ENCODE measurements at places on chromosomes 16 and 17. TPM values are rescaled to one million over a fixed set of nuclear protein-coding genes. Genes with fewer than 3 reads are reported as not detected.

Gene CIAPIN1
- 74.7 TPM for total RNA-seq

Gene CD7
- not detected for total RNA-seq

Gene ZNF597
- total RNA-seq = 3.5 TPM

Gene C17orf78
- total RNA-seq = not detected

Gene KLHL36
- total RNA-seq = 45.9 TPM

Gene KRT15
- 2.1 TPM for total RNA-seq

Gene NPIPA5
- total RNA-seq = 4.8 TPM

Gene SPECC1
- total RNA-seq = 5.2 TPM

Gene ERCC4
- 20.5 TPM for total RNA-seq

Gene MYCBPAP
- total RNA-seq = 0.53 TPM

Gene PROCA1
- 1.3 TPM for total RNA-seq

Gene CLEC18B
- total RNA-seq = 0.40 TPM

Gene CDH5
- 787 TPM for total RNA-seq

Gene CACNA1H
- total RNA-seq = not detected

Gene NOL11
- 71.7 TPM for total RNA-seq

Gene CENPN
- total RNA-seq = 133 TPM

Gene NUPR1
- total RNA-seq = 0.65 TPM

Gene UMOD
- not detected for total RNA-seq

Gene CCDC40
- total RNA-seq = 2.0 TPM

Gene STH
- not detected for total RNA-seq

Gene TBC1D3I
- total RNA-seq = 1.1 TPM

Gene HES7
- total RNA-seq = 1.0 TPM

Gene MYH13
- total RNA-seq = not detected

Gene ZNF385C
- not detected for total RNA-seq

Gene MRPL27
- total RNA-seq = 59.6 TPM

Gene KRTAP1-1
- total RNA-seq = not detected

Gene ARL2BP
- 145 TPM for total RNA-seq

Gene OSGIN1
- total RNA-seq = 6.1 TPM

Gene MPO
- total RNA-seq = not detected

Gene MBTPS1
- 136 TPM for total RNA-seq

Gene MAPK7
- total RNA-seq = 19.1 TPM

Gene RDM1
- 0.72 TPM for total RNA-seq

Gene CTRB2
- not detected for total RNA-seq

Gene OR2C1
- total RNA-seq = not detected

Gene TMIGD1
- not detected for total RNA-seq

Gene PPP1R1B
- not detected for total RNA-seq

Gene ACAP1
- not detected for total RNA-seq

Gene PLSCR3
- 19.5 TPM for total RNA-seq

Gene KRT222
- total RNA-seq = not detected

Gene EVI2A
- 0.80 TPM for total RNA-seq

Gene ATP2A3
- 1.3 TPM for total RNA-seq

Gene HEATR9
- total RNA-seq = not detected

Gene CCL17
- not detected for total RNA-seq

Gene ABCA8
- total RNA-seq = 15.8 TPM

Gene SLC52A1
- total RNA-seq = 0.07 TPM

Gene CA7
- not detected for total RNA-seq

Gene MMP2
- total RNA-seq = 238 TPM

Gene SMIM22
- total RNA-seq = not detected

Gene MYADML2
- not detected for total RNA-seq

All from thoracic aorta endothelial cell (primary cell).